ENCODE measurements at places on chromosomes 3 and 15. TPM values are rescaled to one million over a fixed set of nuclear protein-coding genes. Genes with fewer than 3 reads are reported as not detected.
A peak's percentile ranks its signal among the peaks of the same experiment; 100 is the strongest.

Gene RLBP1
- not detected for polyA plus RNA-seq

Gene KCNAB1
- 0.15 TPM for polyA plus RNA-seq

Gene SLC12A8
- 1.5 TPM for polyA plus RNA-seq

Gene NLGN1
- polyA plus RNA-seq: 0.37 TPM

Gene NOP10
- polyA plus RNA-seq: 313 TPM

Gene SCN11A
- not detected for polyA plus RNA-seq

Gene C3orf20
- not detected for polyA plus RNA-seq

Gene GABRB3
- polyA plus RNA-seq: 2.9 TPM

Gene MUSTN1
- polyA plus RNA-seq: 12.9 TPM

Gene SERPINI2
- polyA plus RNA-seq: 1.1 TPM

Gene NME9
- polyA plus RNA-seq: not detected

Gene CFAP20DC
- polyA plus RNA-seq: 0.81 TPM

DNA sequence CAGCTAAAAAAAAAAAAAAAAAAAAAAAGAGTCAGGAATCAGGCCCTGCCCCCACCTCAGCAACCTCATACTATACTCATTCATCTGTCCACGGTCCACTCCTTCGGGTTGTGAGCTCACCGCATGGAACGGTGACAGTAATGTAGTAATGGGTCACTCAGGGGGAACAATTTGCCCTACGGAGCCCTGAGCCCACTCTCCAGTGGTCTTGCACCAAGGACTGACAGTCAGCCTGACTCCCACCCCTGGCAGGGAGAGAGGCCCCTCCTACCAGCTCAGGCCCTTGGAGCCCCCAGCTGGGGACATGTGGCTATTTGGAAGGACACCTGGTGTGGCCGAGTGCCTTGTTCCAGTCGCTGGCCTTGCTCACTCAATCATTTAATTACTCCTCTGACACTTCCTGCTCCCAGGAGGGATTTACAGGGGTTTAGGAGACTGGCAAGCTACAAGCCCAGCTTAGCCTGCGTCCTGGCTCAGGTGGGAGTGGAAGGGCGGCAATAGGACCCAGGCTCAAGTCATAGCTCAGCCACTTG is 19.9 kb upstream of the CACNA2D2 start:
- DNase-seq: no peak

- DNase-seq: no peak
Measured at GRCh38 chr3:31892916-31893573, 88.0 kb downstream of the OSBPL10 start.

- DNase-seq: no peak
Measured at GRCh38 chr3:176521531-176522175, 675.6 kb downstream of the TBL1XR1 start.

GRCh38 chr3:139534992-139535879 is 4.3 kb downstream of the RBP1 start:
- peak; percentile 51 for DNase-seq

DNA sequence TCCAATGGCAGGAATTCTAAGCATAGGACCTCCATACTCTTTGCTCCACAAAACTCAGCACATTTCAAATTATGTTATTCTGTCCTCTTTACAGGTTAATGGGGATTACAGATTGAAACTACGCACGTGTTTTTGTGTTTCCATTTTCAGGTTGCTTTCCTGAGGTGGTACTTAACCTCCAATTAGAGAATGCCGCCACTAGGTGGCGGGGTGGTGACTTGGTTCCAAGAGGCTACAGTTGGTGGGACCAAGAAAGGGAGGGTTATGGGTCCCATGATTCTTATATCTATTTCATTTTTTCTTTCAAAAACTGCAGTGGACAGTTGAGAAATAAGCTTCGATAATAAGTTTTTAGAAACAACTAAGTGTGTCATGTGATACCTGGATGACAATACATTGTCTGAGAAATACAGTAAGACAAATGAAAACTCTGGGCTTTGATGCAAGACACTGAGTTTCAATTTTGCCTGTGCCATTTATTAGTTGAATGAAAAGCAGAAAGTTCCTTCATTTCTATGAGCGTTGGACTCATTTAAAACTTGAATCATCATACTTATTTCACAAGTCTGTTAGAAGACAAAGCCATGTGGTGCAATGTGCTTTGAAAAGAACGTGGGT is 539.0 kb downstream of the FGF12 start:
- DNase-seq: peak; percentile 68

DNA sequence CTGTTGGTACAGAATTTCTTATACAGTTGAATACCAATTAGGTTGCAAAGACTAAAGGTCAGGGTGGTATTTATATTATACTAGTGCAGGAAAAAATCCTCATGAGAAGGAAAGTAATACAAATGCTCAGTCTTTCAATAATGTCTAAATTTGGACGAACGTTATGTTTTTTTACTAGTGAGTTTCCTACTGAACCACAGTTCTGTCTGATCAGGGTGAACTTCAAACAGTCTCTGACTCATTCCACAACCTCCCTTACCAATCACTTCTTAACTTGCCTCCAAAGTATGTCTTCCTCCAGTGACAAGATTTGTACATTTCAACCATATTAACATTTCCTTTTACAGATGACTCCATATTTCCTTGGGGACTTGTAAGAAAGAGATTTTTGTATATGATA is 3.4 kb downstream of the TMEM212 start:
- DNase-seq: no peak

- DNase-seq: peak; percentile 61
Measured at GRCh38 chr3:64903006-64903405, 215.2 kb upstream of the ADAMTS9 start.

- DNase-seq: no peak
Measured at GRCh38 chr3:29281344-29282241, 722 bp downstream of the RBMS3 start.

GRCh38 chr3:29693863-29694262 is 413.0 kb downstream of the RBMS3 start:
- no peak for DNase-seq

DNA sequence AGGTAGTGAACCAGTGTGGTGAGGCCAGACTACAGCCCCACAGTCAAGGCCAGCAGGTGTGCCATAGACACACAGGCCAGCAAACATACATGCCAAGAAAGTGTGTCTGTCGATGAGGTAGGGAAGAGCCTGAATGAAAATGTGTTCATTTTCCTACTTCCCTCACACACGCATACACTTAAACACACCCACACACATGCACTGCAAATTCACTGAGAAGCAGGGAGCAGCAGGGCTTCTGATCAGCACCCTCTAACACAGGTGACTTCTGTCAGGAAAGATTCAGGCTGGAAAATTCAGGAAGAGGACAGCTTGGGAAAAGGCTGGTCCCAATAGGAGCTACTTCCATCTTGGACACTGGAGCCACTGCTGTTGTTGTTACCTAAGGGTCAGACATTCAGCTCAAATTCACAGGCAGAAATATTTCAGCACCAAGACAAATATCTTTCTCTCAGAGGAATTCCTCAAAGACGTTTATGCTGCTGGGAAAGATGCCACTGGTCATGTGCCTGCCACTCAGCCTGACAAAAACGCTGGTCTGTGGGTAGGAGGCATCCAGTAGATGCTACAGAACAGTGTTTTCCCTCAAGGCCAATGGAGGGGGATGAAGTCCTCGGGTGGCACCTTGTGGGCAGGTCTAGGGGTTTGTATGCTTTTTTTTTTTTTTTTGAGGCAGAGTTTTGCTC is 40.9 kb upstream of the LARS2 start:
- DNase-seq: no peak

GRCh38 chr3:50994537-50994936 is 319.8 kb downstream of the DOCK3 start:
- no peak for DNase-seq

GRCh38 chr3:72888546-72889309 is 882 bp downstream of the GXYLT2 start:
- DNase-seq: peak; percentile 29

- DNase-seq: no peak
Measured at GRCh38 chr15:62887113-62887570, 155.4 kb upstream of the TPM1 start.

- peak; percentile 91 for DNase-seq
Measured at GRCh38 chr3:39146611-39147591, 6.5 kb downstream of the CSRNP1 start.

GRCh38 chr15:90413411-90414379 is 25.7 kb downstream of the IQGAP1 start:
- DNase-seq: peak; percentile 32

GRCh38 chr15:27648359-27648758 is 450.8 kb downstream of the OCA2 start:
- DNase-seq: no peak

GRCh38 chr3:143856252-143856970 is 8.1 kb upstream of the SLC9A9 start:
- no peak for DNase-seq

- DNase-seq: no peak
Measured at GRCh38 chr15:36831125-36831903, 251.9 kb downstream of the CDIN1 start.

GRCh38 chr15:65980824-65981456 is 111.6 kb downstream of the RAB11A start:
- DNase-seq: peak; percentile 77

- DNase-seq: no peak
Measured at GRCh38 chr3:184085389-184085852, 11.4 kb upstream of the HTR3E start.

DNA sequence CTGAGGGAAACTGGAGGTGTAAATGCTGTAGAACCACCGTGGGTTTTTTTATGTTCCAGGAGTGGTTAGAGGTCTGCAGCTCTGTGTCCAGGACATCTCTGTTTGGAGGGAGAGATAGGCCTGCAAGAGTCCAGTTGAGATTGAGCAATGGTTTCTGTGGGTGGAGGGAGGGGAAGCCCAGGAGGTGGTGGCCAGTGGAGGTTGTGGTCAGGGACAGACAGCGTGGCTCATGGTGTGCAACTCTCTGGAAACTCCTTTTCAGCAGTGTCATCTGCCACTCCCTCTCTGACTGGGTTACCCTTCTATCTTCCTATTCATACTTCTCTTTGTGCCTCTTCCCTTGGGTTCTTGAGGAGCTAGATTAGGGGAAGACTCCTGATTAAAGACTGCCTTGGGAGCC is 9.6 kb downstream of the XCR1 start:
- no peak for DNase-seq

GRCh38 chr15:101570241-101570640 is 80.7 kb upstream of the PCSK6 start:
- DNase-seq: no peak

- peak; percentile 76 for DNase-seq
Measured at GRCh38 chr15:78933823-78934654, 10.8 kb downstream of the CTSH start.

DNA sequence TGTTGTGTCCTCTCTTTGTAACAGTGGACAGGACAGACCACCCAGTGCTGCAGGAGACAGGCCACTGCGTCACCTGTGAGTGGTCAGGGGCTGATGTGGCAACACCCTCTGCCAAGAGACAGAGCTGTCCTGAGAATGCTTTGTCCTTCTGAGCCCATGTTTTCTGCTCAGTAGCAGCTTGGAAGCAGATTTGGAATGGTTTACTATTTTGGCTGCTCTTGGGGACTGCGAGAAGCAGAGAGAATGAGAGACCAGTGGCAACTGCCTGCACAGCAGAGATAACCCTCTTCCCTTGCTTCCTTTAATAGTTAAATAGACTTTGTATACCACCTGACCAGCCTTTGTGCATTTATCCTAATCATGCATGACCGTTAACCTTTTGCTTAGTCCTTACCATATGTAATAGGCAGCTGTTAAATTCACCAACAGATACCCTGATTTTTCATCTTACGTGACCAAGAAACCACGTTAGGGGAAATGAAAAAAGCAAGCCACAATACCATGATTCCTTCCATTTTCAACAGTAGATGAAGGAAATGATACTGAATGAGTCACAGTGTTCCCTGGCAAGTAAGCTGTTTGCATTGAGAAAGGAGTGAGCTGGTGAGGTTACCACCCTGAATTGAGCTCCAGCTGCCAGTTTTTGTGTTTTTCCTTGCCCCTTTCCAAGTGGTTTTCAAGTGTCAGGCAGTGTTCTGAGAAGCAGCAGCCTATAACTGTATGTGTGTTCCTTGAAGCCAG is 35.5 kb downstream of the B3GALNT1 start:
- no peak for DNase-seq

- DNase-seq: no peak
Measured at GRCh38 chr3:114450008-114450596, 156.3 kb downstream of the TIGIT start.

DNA sequence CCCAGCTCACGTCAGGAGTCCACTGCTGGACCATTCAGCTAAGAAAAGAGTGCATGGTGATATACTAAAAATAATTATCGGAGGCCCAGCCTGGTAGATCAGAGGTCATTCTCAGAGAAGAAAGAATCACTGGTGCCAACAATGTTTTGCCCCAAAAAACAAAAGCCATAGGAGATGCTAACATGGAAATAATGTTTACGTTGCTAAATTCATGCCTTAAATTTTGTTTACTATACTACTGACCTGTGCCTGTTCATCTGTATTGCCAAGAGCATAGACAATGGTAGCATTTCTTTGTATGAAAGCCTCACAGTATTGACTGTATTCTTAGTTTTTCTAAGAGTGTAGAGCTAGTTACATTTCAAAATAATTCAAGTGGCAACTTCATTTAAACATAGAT is 138.1 kb upstream of the GPR149 start:
- no peak for DNase-seq

DNA sequence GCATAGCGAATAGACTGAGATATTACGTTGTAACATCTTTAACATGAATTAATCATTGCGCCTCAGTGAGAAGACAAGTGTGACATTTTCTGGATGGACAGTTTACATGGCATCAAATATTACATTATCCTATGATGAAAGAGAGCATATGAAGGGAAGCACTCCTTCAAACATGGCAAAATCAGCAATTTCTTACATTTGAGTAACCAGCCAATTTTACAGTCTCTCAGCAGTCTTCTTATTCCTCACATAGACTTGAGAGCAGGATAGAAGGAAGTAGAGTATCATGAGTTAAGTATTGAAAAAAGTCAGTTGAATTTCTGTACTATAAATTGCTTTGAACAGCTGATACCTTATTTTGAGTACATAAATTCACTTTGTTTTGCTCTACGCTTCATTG is 38.9 kb downstream of the FANCI start:
- no peak for DNase-seq

- peak; percentile 49 for DNase-seq
Measured at GRCh38 chr15:83571820-83572707, 81.9 kb upstream of the ADAMTSL3 start.

- DNase-seq: no peak
Measured at GRCh38 chr3:181622365-181622764, 89.4 kb upstream of the SOX2 start.

GRCh38 chr3:55721716-55722484 is 234.8 kb upstream of the WNT5A start:
- peak; percentile 30 for DNase-seq

Measured in stomach (tissue), 19 donors.